ENCODE measurements at places on chromosomes 16 and 17.

DNA sequence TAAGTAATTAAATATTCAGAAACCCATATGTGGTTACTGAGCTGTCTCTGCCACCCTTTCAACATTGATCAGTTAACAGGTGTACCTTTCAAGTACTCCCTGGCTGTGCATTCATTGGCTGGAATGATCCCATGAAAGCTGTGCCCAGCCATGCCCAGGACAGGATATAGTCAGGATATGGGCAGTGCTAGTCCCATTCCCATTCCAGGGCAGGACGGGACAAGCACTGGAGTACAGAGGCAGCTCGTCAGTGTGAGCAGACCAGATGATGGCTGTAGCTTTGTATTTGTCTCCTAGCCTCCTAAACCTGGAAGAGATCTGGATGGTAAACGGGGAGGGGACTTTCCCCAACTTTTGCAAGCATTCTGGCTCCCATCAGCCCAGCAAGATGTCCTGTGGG, 22.5 kb downstream of the HEATR3 start:
- no peak for DNase-seq

DNA sequence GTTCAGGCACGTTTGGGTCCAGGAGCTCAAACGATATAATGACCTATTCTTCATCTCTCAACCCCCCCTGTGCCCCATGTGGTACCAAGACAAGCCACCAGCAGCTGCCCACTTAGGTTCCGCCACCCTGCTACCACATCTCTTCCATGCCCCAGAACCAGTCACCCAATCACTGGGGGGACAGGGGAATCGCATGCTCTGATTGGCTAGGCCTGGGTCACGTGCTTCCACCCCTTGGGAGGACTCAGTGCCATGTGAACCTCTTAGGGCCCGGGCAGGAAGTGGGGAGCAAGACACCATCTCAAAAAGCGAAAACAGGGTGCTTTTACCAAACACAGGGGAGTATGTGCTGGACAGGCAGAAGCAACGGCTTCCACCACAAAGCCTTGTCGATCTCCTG, 91.3 kb downstream of the KATNIP start:
- DNase-seq: no peak

GRCh38 chr17:56064506-56064905, 88.8 kb upstream of the ANKFN1 start:
- no peak for DNase-seq

DNA sequence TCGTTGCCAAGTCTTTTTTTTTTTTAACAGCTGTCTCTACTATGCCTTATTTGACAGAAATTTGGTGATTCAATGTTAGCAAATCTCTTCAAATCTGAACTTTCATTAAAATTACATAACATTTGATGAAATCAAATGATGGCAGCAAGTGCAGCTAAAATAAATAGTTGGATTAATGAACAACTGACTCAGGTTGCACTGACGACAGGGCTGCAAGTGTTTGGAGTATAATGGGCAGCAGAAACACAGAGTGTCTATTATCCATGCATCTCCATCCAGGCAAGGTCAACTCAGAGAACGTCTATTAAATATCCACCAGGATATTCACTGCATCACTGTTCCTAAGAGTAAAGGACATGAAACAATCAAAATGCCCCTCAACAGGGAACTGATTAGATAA, 109.8 kb downstream of the SLC39A11 start:
- no peak for DNase-seq

GRCh38 chr17:4433515-4434031, at the start of gene SPNS3:
TSS of gene SPNS3 (plus strand) at chr17:4433940. CDS start at chr17:4433968, 28 bp downstream.
- no peak for DNase-seq

- DNase-seq: no peak
Measured at GRCh38 chr17:20890338-20890737, 152.5 kb downstream of the USP22 start.

- DNase-seq: no peak
Measured at GRCh38 chr17:80786887-80787286, 204.8 kb upstream of the CHMP6 start.

DNA sequence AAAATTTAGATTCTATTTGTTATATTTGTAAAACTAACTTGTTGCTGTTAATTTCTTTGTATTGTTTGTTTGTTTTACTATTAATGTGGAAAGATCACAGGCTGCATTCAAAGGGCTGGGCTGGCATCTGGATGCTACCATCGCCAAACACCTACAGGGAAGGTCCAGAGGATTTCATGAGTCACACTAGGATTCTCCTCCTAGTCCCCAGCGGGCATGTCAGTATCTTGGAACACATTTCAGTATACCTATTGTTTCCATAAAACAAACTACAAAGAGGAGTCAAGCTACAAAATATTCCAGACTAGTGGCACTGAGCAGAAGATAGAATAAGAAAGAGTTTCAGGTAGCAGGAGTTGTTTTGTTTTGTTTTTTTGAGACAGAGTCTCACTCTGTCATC, 55.3 kb downstream of the NOG start:
- DNase-seq: no peak

DNA sequence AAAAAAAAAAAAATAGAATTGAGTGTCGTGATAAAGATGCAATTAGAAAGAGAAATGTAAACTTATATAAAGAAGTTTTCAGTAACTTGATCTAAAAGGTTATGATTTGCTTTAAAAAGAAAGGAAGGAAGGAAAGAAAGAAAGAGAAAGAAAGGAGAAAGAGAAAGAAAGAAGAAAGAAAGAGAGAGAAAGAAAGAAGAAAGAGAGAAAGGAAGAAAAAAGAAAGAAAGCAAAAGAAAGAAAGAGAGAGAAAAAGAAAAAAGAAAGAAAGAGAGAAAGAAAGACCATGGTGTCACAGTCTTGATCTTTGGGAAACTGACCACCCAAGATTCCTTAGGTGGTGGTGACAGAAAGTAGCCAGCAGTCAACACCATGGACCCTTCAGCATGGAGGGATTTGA, 4.3 kb upstream of the CCL3 start:
- DNase-seq: no peak

Measured in stimulated activated CD4-positive, alpha-beta T cell treated with anti-CD3 and anti-CD28 coated beads, Interleukin-15, amount 100 ng/mL, for 1 hour (primary cell).